NCI-H510A (cell line): ENCODE measurements at places on chromosomes 6 and 20.
A peak's percentile ranks its signal among the peaks of the same experiment; 100 is the strongest.

DNA sequence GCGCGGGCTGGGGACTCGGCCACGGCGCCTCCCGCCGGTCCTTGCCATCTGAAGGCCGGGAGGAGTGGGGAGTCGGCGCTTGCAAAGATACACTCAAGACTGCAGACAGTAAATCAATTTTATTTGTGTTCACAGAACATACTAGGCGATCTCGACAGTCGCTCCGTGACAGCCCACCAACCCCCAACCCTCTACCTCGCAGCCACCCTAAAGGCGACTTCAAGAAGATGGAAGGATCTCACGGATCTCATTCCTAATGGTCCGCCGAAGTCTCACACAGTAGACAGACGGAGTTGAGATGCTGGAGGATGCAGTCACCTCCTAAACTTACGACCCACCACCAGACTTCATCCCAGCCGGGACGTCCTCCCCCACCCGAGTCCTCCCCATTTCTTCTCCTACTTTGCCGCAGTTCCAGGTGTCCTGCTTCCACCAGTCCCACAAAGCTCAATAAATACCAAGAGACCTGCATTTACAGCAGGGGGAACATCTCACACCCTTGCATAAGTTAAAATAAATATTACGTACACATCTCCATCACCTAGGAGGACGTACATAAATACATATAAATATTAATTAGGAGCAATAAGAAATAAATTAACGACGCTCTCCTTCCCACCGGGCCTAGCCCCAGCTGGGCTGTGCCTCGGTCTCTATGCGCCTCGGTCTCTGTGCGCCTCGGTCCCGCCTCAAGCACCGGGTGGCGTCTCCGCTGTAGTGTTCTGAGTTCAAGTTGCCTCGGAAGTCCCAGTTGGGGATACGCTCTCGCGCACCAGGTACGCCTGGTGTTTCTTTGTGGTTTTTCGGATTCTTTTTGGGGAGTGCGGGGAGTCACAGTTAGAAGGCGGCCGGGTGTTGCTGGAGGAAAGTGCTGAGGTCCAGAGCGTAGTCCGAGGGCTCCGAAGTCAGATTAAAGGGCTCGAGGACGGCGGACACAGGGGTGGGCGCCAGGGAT is 889 bp upstream of the FLOT1 start:
- no peak for DNase-seq

DNA sequence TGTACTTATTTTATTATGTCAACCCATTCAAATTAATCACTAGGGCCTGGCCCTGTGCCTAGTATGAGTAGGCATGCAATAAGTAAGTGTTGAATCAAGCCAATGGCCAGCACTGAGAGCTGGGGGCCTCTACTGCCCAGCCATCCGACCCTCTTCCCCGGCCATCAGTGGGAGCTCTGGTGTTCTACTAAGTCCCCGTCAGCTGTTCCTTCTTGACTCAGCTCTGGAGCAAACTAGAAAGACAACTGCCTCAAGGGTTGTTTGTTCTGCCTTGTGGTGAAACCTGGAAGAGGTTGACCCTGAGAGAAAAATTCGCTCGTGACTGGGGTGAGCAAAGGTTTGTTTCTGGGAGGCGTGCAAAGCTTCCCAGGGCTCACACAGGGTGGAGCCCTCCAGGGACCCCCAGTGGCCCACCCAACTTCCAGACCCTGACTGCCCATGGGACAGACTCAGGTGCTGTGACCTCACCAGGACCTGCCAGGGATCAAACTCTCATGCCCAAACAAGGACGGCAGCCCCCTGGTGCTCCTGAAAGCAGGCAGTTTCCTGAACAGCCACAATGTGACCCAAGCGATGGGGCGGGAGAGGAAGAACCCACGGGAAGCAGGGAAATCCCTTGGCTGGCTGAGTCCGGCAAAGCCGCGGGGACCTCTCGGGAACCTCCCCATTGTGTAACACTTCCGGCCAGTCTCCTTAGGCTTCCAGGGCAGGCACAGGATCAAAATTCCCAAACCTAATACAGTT is 50.4 kb downstream of the BANF2 start:
- DNase-seq: no peak

GRCh38 chr20:56171087-56172012 is 77.2 kb upstream of the MC3R start:
- DNase-seq: no peak

GRCh38 chr6:119142041-119142440 is 63.6 kb upstream of the FAM184A start:
- no peak for DNase-seq

DNA sequence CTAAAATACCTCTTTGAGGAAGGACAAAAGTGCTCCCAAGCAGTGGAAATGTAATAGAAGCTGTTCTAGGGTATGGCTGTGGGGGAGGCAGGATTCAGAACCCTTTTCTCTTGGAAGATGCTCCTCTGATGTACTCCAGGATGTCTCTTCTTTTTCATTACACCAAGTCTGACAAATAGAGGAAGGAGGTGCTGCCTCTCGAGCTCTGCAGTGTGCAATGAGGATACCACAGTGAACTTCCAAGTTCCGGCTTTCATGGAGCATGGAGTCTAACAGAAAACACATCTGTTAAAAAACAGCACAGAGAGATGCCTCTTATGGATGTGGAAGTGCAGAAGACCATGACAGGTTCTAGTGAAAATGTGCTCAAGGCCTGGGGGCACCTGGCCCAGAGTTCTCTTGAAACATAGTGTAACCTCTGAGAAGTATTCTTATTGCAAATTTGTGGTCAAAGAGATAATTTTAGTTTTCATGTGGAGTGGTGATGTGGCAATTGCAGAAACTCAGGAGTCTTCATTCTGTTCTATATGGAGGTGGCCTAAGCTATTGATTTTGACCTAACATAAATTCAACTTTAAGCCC is 362.0 kb upstream of the CITED2 start:
- DNase-seq: no peak

DNA sequence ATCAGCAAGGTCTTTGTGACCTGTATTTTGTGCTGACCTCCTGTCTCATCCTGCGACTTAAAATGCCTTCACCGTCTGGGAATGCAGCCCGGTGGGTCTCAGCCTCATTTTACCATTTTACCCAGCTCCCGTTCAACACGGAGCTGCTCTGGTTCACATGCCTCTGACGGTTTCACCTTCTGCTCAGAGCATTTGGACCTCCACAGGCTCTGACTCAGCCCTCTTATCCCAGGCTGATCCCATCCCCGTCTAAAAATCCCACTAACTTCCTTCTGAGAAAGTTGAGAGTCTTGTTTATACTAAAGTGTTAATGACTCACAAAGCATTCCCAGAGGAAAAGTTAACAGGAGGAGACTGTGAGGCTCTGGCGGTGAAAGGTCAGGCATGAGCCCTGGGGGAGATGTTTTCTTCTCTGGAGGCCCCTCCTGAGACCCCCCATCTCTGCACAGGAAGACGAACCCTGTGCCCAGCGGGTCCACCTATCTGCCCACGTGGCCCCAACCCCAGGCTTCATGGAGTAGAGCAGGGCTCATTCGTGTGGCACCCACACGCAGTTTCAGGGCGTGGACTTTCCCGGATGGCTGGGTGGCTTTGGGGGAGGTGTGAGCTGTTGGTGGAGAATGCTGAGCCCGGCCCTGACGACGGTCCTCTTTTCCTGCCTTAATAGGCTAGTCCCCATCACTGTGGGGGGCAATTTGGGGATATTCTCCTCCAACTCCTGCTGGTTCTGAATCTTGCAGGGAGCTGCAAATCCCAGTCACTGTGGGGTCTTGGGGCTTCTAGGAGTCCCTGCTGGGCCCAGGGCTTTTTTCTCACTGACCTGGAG is 3.3 kb upstream of the BIRC7 start:
- DNase-seq: no peak

GRCh38 chr6:163922562-163922961 is 508.0 kb downstream of the QKI start:
- no peak for DNase-seq

- DNase-seq: no peak
Observed at GRCh38 chr6:165702669-165703068, 39.6 kb upstream of the PDE10A start.

DNA sequence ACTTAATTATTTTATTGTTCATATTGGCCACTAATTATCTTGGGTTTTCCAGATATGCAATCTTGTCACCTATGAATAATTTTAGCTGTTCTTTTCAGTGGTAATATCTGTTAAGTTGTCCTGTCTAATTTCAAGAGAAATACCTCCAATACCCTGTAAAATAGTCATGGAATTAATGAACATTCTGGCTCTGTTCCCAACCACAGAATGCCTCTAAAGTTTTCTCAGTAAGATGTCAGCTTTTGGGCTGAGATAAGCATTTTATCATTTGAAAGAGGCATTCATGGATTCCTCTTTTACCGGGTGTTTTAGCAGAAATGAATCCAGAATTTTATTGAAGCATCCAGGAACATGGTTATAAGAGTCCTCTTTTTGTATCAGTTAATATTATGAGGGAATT is 109.3 kb downstream of the WDR27 start:
- DNase-seq: no peak

- DNase-seq: no peak
Observed at GRCh38 chr6:80478030-80478429, 371.6 kb downstream of the BCKDHB start.

GRCh38 chr20:48458601-48459385 is 369.0 kb downstream of the PREX1 start:
- no peak for DNase-seq

DNA sequence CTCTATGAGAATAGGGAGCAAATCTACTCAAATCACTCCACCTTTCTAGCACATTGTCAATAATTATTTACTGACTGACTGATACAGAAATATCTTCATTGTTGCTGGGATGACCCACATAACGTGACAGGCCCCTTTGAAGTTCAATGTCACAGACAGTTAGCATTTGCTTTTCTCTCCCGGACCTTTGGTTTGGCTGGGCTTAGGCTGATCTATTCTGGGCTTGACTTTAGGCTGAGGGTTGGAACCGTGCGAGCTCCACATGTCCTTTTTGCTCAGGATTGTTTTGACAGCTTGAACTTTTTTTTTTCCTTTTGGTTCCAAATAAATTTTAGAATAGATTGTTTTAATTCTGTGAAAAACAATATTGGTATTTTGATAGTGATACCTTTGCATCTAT is 12.0 kb downstream of the ULBP3 start:
- no peak for DNase-seq

DNA sequence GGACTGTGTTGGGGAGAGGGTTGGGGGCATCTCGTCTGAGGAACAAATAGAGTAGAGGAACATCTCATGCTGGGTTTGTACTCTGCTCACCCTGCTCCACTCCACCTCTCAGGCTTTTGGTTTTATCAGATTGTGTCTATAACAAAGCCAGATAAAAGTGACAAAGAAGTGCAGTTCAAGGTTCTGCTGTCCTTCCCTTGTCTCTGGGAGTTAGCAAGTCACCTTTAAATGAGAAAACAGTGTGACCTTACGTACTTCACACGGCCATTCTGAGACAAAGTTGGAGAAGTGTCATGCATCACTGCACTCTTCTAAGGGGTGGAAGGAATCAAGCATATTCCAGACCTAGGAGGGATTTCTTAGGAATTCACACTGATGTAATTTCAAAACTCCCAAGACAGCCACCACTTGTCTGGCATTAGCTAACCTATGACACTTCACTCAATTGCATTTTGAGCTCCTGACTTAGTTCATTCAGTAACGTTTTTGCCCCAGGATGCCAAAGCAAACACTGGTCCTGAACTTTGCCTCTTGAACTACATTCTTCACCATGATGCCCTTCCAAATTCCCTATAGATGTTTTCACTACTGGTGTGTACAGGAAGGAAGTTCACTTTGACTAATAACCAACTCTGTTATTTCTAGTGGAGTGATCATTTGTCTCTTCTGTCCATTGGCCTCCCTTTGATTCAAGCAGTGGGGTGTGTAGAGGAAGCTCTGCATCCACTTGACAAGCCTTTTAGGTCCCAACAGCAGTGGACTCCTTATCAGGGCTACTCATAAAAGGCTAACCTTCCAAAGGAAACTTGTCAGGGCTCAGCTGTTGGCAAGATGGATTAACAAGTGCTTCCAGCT is 647.6 kb upstream of the FLRT3 start:
- no peak for DNase-seq

DNA sequence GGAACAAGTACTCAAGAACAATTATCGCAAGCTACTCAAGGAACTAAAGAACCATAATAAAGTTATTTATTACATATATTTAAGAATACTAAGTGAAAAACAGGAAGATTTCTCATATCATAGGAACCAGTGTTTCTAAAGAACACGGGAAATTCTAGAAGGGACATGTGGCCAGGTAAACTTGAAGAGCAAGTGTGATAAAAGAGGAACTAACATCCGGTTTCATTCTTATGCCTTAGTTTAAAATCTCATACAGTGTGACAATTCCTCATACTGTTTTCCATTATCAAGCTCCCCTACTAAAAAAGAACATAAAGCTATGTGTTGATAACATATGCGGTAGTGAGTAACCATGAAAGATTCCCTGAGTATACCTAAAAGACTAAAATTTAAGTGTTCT is 163.5 kb upstream of the SHLD1 start:
- DNase-seq: no peak

DNA sequence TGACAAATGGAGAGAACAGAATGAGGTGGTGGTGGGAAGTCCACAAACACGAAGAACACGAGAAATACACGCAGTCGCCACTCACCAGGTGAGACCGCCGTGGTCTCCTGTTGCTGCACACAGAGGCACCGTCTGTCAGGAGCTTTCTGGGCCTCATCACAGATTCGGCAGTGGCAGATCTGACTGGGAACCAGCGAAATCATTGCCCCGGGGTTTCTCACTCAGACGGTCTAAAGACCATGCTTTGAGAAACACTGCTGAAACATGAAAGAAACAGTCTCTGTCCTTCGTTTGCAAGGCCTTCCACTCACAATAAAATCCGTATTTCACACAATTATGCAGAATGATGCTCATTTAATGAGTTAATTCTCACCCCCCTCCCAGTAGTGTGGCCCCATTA is 130.9 kb upstream of the AFDN start:
- no peak for DNase-seq

- peak; percentile 13 for DNase-seq
Observed at GRCh38 chr6:5670811-5671561, 335.7 kb downstream of the NRN1 start.

DNA sequence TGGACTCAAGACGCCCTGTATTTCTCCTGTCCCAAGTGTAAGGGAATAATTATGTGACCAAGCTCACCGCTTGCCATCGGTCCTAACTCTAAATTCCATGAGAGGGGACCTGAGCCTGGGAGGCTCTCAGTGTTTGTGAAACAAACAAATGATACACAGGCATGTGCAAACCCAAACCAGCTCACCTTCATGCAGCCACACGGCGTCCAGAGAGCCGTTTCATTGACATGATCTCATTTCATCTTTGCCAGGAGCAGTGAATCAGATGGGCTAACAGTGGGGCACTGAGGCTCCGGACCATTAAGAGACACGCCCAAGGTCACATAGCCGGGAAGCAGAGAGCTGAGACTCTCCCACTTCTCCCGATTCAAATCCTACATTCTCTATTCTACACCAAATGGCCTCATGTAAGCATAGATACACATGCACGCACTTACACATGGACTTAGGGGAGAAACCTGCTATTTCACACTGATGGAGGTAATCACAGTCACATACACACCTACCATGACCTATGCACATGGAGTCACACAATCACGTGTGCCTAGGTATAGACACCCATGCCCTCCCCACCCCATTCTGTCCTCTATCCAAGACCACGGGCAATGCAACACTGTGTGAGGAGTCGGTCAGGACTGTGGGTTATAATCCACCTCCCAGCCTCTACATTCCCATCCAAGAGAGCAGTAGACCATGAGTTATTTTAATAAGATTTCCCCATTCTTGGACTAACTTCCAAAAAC is 1.1 kb downstream of the BNIP5 start:
- no peak for DNase-seq

- no peak for DNase-seq
Observed at GRCh38 chr6:156336733-156337132, 440.4 kb upstream of the ARID1B start.
